ENCODE measurements at places on chromosomes 3 and 15.

GRCh38 chr3:195307711-195308110 lies 36.8 kb upstream of the XXYLT1 start:
- no peaks in the 10 kb centered on the region for H3K36me3 ChIP-seq
- DNase-seq = no peak
- no peaks in the 10 kb centered on the region for H3K4me1 ChIP-seq

DNA sequence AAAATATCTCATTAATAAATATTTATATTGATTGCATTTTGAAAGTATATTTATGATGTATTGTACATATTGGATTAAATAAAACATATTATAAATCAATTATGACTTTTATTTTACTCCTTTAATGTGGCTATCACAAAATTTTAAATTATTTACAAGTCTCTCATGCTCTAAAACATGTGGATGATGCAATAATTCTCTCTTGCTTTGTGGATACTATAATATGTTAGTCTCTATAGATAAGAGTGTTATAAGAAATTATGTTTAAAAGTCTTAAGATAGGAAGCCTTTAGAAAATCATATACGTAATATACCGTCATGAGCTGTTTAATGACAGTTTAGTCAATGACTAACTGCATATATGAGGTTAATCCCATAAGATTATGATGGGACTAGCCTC lies 547.4 kb upstream of the ALCAM start:
- no peaks in the 10 kb centered on the region for H3K27me3 ChIP-seq
- no peak overlapping the region for H3K4me3 ChIP-seq
- H3K36me3 ChIP-seq = no peaks in the 10 kb centered on the region
- no peak for DNase-seq
- H3K4me1 ChIP-seq = no peaks in the 10 kb centered on the region

GRCh38 chr15:69400850-69401249 lies 13.3 kb upstream of the KIF23 start:
- H3K27ac ChIP-seq = no peak overlapping the region
- DNase-seq = no peak
- no peaks in the 10 kb centered on the region for H3K36me3 ChIP-seq
- no peaks in the 10 kb centered on the region for H3K4me1 ChIP-seq

GRCh38 chr3:114308830-114309229 lies 15.0 kb downstream of the TIGIT start:
- DNase-seq = no peak
- no peaks in the 10 kb centered on the region for H3K27me3 ChIP-seq
- H3K4me1 ChIP-seq = no peaks in the 10 kb centered on the region
- peak overlapping the region; percentile 1 for H3K27ac ChIP-seq
- no peaks in the 10 kb centered on the region for H3K36me3 ChIP-seq
- H3K4me3 ChIP-seq = no peak overlapping the region

- DNase-seq = no peak
- no peaks in the 10 kb centered on the region for H3K4me1 ChIP-seq
- no peaks in the 10 kb centered on the region for H3K36me3 ChIP-seq
Measured at GRCh38 chr3:77150759-77151158, 110.9 kb downstream of the ROBO2 start.

DNA sequence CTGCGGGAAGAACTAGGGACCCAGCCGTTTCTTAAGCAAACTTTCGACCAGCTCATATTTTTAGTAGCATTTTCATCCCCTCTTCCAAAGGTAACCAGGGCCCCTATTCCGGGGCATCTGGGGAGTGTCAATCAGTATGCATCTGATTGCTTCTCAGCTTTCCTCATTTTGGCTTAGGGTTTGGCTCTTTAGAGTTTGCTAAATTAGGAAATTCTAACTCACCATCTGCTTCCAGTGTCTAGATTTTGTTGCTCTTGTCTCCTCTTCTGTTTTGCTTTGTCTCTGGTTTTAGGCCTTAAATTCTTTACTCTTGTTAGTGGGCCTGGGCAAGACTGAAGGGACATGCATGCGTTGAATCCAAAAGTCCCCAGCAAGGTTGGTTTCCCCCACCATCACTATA lies 9.6 kb upstream of the ABTB1 start:
- no peak for DNase-seq
- no peaks in the 10 kb centered on the region for H3K36me3 ChIP-seq
- H3K27ac ChIP-seq = no peak overlapping the region
- H3K4me1 ChIP-seq = no peaks in the 10 kb centered on the region

DNA sequence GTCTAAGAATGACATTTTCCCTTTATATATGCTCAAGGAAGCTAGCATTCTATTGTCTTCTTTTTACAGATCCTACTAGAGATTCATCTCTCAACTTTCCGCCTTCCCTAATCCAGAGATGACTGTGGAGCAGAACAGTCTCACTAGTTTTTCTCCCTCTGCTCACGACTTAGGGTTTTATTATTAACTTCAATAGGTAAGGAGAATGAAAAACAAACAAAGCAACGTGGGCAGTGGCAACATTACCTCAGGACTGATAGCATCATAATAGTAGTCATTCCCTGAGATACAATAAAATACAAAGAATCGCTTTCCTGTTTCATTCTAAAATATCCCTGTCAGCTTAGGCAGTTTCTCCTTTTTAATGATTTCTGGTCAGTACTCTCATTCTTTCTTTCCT lies 154.3 kb upstream of the PLAAT1 start:
- no peak overlapping the region for H3K4me3 ChIP-seq
- DNase-seq = no peak
- no peaks in the 10 kb centered on the region for H3K27me3 ChIP-seq
- H3K27ac ChIP-seq = no peak overlapping the region
- no peaks in the 10 kb centered on the region for H3K36me3 ChIP-seq

DNA sequence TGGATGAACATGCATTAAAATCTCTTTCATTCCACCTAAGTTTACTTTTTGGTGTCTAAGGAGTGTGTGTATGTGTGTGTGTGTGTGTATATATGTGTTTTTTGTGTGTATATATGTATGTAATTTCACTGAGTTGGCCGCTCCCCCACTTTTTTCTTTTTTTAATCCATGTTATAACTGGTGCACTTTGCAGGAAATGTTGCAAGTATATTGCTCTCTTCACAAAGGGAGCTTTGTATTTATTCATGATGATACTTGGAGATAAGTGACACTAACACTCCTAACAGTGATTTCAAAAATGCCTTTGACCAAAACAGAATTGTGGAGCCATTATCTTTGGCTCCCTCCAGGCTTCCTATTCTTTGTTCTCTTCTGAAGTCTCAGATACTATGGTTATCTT lies 95.8 kb downstream of the FNDC3B start:
- H3K4me3 ChIP-seq = no peak overlapping the region
- H3K27ac ChIP-seq = no peak overlapping the region
- H3K4me1 ChIP-seq = peaks cover 86% of the 10 kb centered on the region
- no peaks in the 10 kb centered on the region for H3K27me3 ChIP-seq
- no peak for DNase-seq

DNA sequence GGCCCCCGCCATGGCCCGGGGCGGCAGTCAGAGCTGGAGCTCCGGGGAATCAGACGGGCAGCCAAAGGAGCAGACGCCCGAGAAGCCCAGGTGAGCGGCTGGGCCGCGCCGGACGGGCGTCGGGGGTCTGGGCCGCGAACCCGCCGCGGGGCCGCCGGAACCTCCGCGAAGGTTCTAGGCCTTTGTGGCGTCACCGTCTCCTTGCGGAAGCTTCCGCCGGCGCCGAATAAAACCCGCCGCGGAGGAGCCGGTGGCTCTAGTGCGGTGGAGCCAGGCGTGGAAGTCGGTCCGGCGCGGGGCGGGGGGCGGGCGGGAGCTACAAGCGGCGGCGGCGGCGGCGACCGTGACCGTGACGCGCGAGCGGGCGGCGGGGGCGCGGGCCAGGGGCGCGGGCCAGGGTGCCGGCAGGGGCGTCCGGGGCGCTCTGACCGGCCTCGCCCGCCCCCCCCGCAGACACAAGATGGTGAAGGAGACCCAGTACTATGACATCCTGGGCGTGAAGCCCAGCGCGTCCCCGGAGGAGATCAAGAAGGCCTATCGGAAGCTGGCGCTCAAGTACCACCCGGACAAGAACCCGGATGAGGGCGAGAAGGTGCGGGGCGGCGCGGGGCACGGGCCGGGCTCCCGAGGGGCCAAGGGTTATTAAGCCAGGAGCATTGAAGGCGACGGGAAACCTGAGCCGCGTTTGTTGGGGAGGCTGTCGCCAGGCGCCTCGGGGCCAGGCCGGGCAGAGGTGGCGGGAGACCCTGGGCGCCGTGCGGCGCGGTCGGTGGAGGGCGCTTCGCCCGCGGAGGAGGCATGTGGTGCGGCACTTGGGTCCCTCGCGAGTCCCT lies at the start of gene DNAJA4:
Gene DNAJA4, plus strand, starts transcription at position 259 of the 833 bp plus-strand sequence. Its CDS starts 202 bp downstream, at position 461.
- H3K27ac ChIP-seq = peak within 1 kb of the TSS; percentile 87
- no peaks in the 10 kb centered on the region for H3K27me3 ChIP-seq
- peak within 1 kb of the TSS; percentile 72 for H3K4me3 ChIP-seq
- H3K36me3 ChIP-seq = no peaks in the 10 kb centered on the region
- DNase-seq = no peak
- peaks cover 13% of the 10 kb centered on the region for H3K4me1 ChIP-seq

DNA sequence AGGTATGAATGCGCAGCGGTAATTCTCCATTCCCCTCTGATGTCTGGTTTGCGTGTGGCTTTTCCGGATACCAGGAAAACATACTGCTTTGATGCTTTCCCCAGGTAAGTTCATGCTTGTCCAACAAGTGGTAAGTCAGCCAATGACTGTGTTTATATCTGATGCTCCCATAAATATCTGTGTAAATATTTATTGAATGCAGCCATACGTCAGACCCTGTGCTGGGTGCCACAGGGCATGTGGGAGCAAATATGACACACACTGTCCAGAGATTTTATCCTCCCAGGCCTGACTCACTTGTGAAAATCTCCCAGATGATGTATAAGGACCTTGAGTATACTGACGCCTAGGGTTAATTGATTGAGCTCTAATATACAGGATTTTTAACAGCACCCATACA lies 29.6 kb upstream of the CEMIP start:
- no peak for DNase-seq
- peaks cover 12% of the 10 kb centered on the region for H3K4me1 ChIP-seq
- H3K36me3 ChIP-seq = peaks cover 51% of the 10 kb centered on the region
- H3K27me3 ChIP-seq = no peaks in the 10 kb centered on the region
- no peak overlapping the region for H3K27ac ChIP-seq
- no peak overlapping the region for H3K4me3 ChIP-seq

DNA sequence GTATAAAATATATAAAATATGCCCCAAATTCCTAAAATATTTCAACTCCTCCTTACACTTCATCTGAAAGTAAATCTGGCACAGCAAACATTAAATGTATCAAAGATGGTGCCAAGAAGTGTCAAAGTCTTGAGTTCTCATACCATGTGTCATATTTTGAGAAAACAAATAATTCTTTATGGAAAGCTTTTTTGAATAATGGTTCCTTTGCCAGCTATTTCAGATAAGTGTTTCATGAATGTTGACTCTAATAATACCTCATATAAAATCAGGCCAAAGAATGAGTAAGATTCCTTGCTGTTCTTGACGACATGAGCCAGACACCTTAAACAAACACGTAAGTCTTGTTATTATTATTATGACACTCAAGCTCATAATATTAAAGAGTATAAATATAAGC lies 30.3 kb upstream of the ZNF385D start:
- H3K27me3 ChIP-seq = no peaks in the 10 kb centered on the region
- H3K36me3 ChIP-seq = no peaks in the 10 kb centered on the region
- DNase-seq = no peak
- H3K4me1 ChIP-seq = no peaks in the 10 kb centered on the region
- no peak overlapping the region for H3K4me3 ChIP-seq

GRCh38 chr3:154967090-154967489 lies 113.0 kb upstream of the MME start:
- H3K27ac ChIP-seq = no peak overlapping the region
- H3K4me1 ChIP-seq = no peaks in the 10 kb centered on the region
- no peaks in the 10 kb centered on the region for H3K36me3 ChIP-seq
- no peaks in the 10 kb centered on the region for H3K27me3 ChIP-seq
- no peak overlapping the region for H3K4me3 ChIP-seq

GRCh38 chr15:39426552-39427532 lies 154.0 kb upstream of the THBS1 start:
- H3K4me1 ChIP-seq = peaks cover 9% of the 10 kb centered on the region
- DNase-seq = no peak
- H3K27me3 ChIP-seq = no peaks in the 10 kb centered on the region
- no peaks in the 10 kb centered on the region for H3K36me3 ChIP-seq

DNA sequence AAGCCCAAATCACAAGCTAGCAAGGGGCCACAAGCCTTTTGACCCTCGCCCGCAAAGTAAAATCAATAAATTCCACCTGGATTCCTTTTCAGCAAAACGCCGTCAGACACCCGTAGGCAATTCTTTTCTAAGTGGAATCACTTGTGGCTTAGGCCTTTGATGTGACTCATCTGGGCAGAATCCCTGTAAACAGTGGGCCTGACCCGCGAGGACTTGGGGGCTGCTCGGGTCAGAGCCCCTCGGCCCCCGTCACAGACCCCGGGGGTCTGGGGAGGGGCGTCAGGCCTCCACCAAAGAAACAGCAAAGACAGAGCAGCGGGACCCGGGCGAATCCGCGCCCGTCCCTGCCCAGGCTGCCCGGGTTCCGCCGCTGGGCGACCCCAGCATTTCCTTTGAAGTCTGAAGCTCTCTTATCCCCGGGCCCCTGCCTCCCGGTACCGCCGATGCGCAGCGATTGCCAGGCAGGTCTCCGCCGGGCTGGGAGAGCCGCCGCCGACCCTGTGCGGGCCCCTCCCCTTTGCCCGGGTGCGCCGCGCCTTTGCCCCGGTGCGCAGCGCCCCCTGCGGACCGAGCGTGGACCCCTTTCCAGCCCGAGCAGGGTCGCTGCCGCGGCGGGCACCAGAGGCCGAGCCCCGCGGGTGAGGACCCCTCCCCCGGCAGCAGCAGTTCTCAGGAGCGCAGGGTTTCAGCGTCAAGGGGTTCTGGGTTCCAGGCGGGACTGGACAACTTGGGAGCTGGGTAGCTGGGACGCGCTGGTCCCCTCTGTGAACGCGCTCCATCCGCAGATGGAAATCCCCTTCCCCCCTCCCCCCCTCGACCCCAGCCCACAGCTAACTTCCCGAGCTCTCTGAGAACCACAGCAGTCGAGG lies 178.3 kb downstream of the UACA start:
- H3K27me3 ChIP-seq = no peaks in the 10 kb centered on the region
- DNase-seq = no peak
- peaks cover 10% of the 10 kb centered on the region for H3K4me1 ChIP-seq
- H3K4me3 ChIP-seq = no peak overlapping the region
- H3K36me3 ChIP-seq = no peaks in the 10 kb centered on the region

GRCh38 chr3:177598097-177598833 lies 401.0 kb upstream of the TBL1XR1 start:
- H3K27ac ChIP-seq = peak overlapping the region; percentile 89
- DNase-seq = no peak
- no peaks in the 10 kb centered on the region for H3K36me3 ChIP-seq
- H3K27me3 ChIP-seq = no peaks in the 10 kb centered on the region

DNA sequence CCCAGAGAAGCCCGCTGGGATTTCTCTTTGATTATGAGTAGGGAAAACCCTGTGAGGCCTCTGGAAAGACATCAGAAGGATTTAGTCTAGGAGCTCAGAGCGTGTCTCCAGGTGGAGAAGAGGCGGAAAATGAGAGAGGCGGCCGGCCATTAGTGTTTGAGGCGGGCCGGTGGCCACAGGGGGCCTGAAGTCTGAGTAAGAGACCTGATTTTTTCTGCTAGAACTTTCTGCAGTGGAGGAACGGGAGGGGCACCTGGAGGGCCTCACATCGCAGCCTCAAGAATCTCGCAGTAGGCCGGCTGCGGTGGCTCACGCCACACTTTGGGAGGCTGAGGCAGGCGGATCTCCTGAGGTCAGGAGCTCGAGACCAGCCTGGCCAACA lies 28.5 kb downstream of the KLHDC8B start:
- peaks cover 5% of the 10 kb centered on the region for H3K27me3 ChIP-seq
- peak overlapping the region; percentile 54 for H3K27ac ChIP-seq
- no peaks in the 10 kb centered on the region for H3K4me1 ChIP-seq
- peak overlapping the region; percentile 40 for H3K4me3 ChIP-seq

GRCh38 chr15:49813625-49814024 lies 192.8 kb downstream of the DTWD1 start:
- H3K4me3 ChIP-seq = no peak overlapping the region
- H3K4me1 ChIP-seq = peaks cover 12% of the 10 kb centered on the region
- no peaks in the 10 kb centered on the region for H3K27me3 ChIP-seq

Data from esophagus squamous epithelium (tissue), 5 donors.